Glutamatergic neuron (in vitro differentiated cells): ENCODE measurements at places on chromosomes 7 and 10. TPM values are rescaled to one million over a fixed set of nuclear protein-coding genes. Genes with fewer than 3 reads are reported as not detected.

The CLRN3 gene
- total RNA-seq, result not detected

- DNase-seq, result no peak
These were observed 30.8 kb upstream of the NME8 start for GRCh38 chr7:37817591-37817960.

GRCh38 chr7:23200331-23200730, 18.5 kb downstream of the NUP42 start:
- DNase-seq, result no peak

GRCh38 chr7:24178811-24179570, 105.0 kb upstream of the NPY start:
- DNase-seq, result no peak

DNA sequence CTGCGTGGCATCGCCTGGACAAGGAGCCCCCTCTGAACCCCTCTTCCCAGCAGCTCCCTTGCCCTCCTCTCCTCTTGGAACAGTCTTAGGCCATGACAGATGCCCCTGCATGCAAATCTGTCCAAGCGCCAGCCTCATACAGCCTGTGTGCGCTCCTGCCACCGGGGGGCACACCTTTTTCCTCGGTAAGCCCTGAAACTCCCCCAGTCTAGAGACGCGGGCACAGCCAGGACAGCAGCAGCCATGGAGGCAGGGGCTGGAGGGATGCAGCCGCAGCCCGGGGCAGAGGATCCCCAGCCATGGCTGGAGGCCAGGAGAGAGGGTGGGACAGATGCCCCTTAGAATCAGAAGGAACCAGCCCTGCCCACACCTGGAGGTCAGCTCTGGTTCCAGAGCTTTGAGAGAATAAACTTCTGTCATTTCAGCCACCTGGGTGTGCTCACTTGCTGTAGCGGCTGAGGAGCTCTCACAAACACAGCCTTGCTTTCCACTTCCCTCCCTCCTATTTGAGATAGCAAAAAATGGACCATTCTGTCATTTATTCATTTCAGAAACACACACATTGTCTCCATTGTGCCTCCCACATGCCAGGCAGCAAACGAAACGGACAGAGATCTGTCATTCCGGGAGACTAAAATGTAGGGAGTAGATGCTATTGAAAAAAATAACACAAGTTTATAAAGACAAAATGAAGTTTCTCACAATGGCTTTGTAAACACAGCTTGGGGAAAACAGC, 241.5 kb downstream of the WDR37 start:
- no peak for DNase-seq

- DNase-seq, result peak; percentile 45
These were observed 59.8 kb downstream of the CSGALNACT2 start for GRCh38 chr10:43197834-43198681.
